LNCaP clone FGC (cell line): ENCODE measurements at places on chromosomes 1 and 21.

DNA sequence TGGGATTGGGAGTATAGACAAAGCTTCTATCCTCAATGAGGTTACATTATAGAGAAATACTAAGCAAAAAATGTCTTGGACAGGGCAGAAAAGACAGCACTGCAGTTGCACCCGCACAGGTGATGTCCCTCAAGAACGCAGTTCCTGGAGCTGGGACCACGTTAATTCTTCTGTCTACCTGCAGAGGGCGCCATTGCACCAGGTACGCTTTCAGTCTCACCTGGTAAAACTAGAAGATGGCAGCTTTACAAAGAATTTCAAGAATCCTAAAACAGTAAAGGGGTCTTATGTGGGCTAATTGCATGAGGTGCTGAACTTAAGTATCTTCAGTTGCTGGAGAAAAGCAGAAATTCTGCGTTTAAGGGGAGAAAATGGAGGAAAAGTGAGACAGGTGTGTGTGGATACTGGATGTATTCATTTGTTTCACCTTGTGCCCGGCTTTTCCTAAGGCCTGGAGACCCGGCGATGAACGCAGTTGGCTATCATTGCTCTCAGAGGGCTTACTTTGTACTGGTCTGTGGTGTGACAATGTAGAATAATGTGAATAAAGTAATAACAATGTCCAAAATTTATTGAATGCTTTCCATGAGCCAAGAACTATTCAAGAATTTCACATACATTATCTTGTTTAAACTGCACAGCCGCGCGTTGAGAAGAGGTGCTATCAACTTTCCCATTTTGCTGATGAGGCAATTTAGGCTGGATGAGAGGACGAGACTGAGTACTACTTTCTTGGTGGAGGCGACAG lies 276.3 kb upstream of the GREM2 start:
- DNase-seq: no peak

DNA sequence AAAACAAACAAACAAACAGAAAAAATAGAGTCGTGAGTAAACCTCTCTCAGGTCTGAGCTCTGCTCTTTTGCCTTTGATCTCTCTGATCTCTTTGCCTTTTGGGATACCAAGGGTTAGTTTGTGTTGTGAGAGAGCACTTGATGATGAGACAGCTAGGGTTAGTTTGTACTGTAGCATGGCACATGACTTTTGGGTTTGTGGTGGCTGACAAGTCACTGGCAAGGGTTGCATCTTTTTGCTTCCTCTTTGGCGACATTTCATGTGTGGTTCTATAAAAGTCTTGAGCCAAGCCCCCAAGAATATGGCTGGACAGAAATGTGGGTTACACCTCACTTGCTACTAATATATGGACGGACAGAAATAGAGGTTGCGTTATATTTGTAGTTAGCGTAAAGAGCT lies 60.5 kb downstream of the TESK2 start:
- no peak for DNase-seq

GRCh38 chr1:83500531-83500930 lies 498.4 kb downstream of the TTLL7 start:
- no peak for DNase-seq

DNA sequence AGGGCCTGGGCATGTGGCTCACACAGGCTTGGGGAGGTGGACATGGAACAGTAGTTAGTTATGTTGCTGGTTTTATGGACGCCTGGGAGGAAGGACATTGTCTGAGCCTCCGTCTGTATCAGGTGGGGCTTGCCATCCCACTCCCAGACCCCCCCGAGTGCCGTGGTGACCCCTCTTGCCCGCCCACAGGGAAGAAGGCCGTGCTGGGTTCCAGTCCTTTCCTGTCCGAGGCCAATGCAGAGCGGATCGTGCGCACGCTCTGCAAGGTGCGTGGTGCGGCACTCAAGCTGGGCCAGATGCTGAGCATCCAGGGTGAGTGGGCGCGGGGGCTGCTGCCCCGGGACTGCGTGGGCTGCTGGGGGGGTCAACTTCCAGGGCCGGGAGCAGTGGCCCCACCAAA lies 41.7 kb downstream of the COQ8A start:
- no peak for DNase-seq

GRCh38 chr1:98044766-98045165 lies 123.9 kb upstream of the DPYD start:
- no peak for DNase-seq

- DNase-seq: no peak
Observed at GRCh38 chr1:69852706-69853105, 285.0 kb downstream of the LRRC7 start.

DNA sequence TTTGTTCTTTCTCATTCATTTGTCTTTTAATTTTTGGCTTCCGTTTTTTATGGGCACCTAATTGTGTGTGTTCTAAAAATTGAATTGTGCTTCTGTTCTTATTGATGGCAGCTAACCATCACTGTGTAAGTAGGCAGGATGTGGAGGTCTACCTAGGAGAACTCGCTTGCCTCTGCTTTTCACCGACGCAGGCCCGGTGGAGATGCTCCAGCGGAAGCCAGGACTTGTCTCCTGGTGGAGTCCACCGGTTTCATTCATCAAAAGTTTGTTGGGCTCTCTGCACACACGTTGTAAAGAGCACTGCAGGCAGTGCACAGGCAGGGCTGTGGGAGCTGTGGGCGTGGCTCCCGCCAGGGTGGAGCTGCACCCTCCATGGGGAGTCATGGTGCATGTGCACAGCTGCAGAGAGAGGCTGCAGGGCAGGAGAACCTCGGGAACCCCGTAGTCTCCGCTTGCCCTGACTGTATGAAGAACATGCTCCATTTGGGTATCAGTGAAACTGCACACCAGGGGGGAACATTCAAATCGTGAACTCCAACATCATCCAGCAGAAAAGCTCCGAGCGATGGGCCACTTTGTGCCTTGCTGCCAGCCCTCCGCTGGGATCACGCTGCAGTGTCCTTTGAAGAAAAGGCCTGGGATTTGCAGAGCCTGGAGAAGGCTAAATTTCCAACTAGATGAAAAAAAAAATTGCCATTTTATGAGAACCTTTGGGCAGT lies 6.0 kb upstream of the C1orf174 start:
- no peak for DNase-seq

- DNase-seq: no peak
Observed at GRCh38 chr21:15210235-15210678, 145.5 kb upstream of the NRIP1 start.

DNA sequence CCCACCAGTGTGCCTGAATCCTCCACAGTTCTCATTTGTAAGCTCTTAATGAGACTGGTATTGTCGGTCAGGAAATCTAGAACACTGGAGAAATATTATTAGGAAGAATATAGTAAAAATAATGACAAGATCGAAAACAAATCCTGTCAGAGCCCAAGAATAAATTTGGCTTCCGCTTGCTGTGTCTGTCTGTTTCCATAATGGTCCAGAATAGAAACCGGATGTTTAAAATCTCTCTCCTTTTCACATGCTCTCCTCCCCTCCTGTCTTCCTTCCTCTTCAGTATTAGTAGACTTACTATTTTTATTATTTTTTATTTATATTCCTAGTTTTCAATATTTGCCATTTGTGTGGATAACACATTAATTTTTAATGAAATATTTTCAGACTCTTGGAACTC lies 187.7 kb downstream of the SDCCAG8 start:
- no peak for DNase-seq

- no peak for DNase-seq
Observed at GRCh38 chr1:220217383-220217988, 54.8 kb downstream of the RAB3GAP2 start.

DNA sequence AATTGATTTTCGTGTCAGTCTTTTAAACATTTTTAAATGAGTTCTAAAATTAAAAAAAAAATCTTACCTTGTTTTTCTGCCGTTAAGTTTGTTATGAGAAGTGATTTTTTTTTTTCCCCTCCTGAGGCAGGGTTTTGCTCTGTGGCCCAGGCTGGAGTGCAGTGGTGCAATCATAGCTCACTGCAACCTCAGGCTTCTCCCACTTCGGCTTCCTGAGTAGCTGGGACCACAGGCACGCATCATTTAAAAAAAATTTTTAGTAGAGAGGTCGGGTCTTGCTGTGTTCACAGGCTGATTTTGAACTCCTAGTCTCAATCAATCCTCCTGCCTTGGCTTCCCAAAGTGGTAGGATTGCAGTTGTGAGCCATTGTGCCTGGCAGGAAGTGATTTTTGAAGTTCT lies 41.1 kb downstream of the MTR start:
- no peak for DNase-seq

DNA sequence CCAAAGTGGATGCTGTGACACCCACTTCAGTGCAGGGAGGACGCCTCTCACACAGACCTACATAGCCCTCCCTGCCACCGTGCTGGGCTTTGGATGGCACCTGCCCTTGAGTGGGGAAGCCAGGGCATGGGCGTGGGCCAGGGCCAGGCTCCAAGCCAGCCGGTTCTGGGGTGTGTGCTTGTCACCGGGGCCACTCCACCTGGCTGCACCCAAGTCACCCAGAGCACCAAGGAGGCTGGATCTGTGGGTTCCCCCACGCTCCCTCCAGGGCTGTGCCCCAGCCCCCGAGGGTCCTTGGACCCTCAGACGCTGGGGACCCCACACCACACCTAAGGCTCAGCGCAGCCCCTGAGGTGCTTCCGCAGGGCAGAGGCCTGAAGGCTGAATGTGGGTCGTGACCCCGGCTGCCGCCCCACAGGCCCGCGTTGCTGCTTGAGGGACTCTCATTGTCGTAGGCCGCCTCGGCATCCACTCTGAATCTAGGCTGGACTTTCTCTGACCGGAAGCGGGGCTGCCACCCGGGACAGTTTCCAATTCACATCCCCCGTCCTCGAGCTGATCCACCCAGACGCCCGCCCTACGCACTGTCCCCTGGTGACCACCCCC lies 1.5 kb downstream of the MXRA8 start:
- DNase-seq: no peak

DNA sequence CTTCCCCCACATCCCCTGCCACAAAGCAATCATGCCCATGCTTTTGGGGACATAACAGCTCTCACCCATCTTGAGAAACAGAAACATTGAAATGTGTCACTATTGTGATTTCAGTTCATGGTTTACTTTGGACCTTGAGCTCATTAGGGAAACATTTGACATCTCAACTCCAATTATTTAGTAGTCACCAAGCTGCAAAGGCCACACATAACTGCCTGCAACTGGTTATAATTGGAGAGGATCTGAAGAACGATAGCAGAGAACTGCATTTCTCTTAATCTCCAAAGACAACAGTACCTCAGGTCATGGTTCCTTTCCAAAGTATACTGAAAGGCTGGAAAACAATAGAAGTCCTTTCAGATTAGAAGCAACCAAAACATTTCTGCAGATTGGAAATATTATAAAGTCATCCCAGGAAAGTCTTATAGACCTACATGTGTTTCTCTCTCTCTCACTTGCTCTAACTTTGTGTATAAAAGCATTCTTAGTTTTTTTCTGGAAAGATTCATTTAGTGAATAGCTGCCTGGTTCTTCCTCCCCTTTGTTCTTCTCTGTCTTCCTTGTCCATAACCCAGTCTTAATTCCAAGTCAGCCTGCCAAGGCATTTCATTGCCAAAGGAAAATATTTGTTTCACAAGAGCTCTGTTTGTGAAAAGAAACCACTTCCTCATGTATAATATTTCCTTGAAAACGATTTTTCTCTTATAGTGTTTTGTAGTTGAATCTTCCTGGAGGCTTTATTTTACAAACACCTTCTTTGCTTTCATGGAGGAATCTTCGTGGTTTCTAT lies 426.8 kb downstream of the ADGRL2 start:
- DNase-seq: peak; percentile 66

GRCh38 chr1:210362526-210362925 lies 33.8 kb downstream of the HHAT start:
- no peak for DNase-seq

DNA sequence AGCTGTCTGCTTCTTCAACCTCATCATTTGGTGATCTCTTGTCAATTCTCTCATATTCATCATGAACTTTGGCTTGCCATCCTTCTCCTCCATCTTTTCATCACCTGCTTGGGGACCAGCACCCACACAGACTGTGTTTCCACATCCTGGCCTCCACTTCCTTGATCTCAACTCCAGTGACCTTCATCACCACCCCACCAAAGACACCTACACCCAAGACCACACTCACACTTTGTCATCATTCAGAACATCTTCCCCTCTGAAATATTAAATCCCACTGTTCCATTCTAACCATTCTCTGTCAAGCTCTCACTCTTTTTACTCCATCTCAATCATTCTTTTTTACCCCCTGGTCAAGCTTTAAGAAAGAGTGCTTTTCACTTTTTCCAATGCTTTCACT lies 115.5 kb upstream of the VAV3 start:
- DNase-seq: no peak

GRCh38 chr1:208366559-208366958 lies 122.4 kb upstream of the PLXNA2 start:
- DNase-seq: no peak

DNA sequence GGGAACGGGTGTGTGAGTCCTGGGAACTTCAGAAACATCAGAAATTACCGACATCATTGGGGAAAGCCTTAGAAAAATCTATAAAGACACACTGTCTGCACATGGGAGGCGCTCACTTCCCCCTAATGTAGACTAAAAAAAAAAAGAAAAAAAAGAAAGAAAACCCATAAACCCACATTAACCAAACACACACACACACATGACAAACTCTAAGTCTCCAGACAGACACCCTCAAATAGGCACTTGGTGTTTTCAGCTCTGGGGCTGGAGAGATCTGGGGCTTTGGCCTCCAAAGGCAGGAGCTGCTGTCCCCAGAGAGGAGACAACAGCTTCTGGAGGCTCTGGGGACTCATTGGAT lies 13.2 kb upstream of the SDHB start:
- no peak for DNase-seq

- peak; percentile 96 for DNase-seq
Observed at GRCh38 chr1:25031966-25032667, 102.0 kb upstream of the RUNX3 start.

- DNase-seq: no peak
Observed at GRCh38 chr1:90671251-90671650, 45.9 kb downstream of the BARHL2 start.

DNA sequence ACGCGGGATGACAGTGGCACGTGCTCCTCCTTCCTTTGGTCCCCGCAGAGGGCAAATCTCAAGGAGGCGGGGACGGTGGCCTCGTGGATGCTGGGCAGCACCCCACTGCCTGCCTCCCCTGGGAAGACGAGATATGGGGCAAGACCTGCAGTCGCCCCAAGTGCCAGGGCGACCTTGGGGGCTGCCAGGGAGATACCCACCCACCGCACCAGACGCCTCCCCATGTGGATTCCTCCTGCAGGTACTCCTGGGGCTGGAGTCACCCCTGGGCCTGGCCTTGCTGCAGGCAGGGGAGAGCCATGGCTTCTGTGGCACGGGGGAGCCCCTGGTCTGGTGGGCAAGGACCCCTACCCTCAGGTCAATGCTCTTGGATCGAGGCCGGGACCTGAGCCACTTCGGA lies 5.9 kb upstream of the AURKAIP1 start:
- no peak for DNase-seq

GRCh38 chr1:110465038-110465813 lies 14.3 kb downstream of the PROK1 start:
- no peak for DNase-seq

DNA sequence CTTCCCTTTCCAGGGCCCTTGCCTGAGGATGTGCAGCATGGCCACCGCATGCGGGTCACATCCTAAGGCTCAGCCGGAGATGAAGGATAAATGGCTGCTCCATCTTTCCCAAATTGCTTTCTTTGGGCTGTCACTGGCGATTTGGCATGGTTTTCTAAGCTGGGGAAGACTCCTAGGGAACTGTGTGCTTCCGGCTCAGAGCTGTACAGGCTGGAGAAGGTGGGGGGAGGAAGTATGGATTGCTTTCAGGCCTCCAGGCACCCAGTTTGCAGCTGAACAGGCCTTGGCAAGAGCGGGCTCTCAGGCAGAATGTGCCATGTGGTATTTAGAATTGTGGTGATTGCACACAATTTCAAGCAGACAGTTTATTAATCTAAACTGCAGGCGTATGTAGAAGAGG lies 48.9 kb downstream of the TMEM53 start:
- DNase-seq: no peak
